Ureter (tissue), 1 donor: ENCODE measurements at places on chromosomes 5 and 9.

DNA sequence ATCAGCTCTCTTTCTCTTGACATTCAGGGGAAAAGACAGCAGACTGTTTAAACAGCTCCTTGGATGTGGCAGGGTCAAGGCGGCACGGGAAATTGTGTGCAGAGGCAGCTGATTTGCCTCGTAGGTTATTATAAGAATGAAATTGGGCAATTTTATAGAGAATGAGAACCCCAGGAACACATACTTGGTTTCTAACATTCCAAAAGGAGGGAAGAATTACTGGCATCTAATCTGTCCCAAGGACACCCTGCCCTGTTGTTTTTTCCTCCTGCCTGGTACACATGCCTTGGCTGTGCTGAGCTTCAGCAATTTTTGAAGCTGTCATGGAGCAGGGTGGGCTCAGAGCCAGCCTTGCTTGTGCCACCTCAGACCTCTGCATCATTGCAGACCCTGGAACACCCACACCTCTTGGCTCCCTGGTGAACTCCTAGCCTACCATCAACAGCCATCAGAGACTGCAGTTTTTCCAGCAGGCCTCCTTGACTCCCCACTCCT is 143.6 kb downstream of the BOD1 start:
- DNase-seq: no peak

- DNase-seq: no peak
These were observed 17.5 kb downstream of the KCNT1 start for GRCh38 chr9:135719472-135719871.

- no peak for DNase-seq
These were observed 51.3 kb upstream of the SUB1 start for GRCh38 chr5:32534041-32534440.

- DNase-seq: no peak
These were observed 791.2 kb upstream of the ZNF608 start for GRCh38 chr5:125537661-125538060.

GRCh38 chr9:70112981-70113380 is 69.3 kb downstream of the MAMDC2 start:
- DNase-seq: no peak

DNA sequence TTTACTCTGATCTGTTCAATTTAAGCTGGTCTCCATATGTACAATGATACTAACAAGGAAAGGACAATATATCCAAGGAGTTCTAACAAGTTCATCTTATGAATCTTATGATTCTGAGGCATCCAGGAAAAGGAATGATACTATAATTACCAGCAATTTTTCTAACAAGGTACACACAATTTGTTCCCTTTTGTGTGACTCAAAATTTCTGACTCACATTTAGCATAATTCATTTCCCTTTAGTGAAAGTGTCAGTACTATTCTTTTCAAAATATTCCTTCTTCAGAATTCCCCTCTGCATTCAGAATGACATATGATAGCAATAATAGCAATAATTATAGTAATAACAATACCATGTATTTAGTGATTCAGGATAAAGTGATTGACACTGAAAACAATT is 594.8 kb downstream of the DMRTA1 start:
- no peak for DNase-seq

- no peak for DNase-seq
These were observed 21.0 kb upstream of the PTPRD start for GRCh38 chr9:10633785-10634184.

DNA sequence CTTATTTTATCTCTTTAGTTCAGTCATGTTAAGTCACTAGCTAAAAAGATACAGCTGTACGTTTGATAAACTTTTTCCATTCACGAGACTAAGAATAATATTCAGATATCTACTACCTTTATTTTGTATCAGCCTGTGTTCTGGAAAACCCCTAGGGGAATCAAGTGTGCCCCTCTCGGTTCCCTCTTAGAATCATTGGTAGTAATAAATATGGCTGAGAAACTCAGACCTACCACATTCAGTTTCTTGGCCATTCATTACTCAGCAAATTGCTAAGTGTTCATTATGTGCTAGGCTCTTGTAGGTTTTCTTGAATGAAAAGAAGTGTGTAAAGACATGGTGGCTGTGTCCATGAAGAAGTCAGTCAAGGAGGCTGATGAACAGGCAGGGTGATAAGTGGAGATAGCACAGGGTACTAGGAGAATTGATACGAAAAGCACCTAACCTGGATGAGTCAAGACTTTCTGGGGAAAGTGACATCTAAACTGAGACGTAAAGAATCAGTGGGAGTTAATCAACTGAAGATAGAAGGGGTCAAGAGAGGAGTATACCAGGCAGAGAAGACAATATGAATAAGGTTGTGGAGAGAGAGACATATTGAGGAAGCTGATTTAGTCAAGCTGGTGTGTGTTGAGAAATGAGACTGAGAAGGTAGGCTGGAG is 86.2 kb downstream of the CSNK1G3 start:
- no peak for DNase-seq

- no peak for DNase-seq
These were observed 500.0 kb downstream of the SPATA31D1 start for GRCh38 chr9:82488313-82489200.

GRCh38 chr5:55236800-55237199 is 3.4 kb upstream of the CCNO start:
- no peak for DNase-seq

GRCh38 chr5:59491945-59492344 is 401.6 kb downstream of the PDE4D start:
- no peak for DNase-seq

DNA sequence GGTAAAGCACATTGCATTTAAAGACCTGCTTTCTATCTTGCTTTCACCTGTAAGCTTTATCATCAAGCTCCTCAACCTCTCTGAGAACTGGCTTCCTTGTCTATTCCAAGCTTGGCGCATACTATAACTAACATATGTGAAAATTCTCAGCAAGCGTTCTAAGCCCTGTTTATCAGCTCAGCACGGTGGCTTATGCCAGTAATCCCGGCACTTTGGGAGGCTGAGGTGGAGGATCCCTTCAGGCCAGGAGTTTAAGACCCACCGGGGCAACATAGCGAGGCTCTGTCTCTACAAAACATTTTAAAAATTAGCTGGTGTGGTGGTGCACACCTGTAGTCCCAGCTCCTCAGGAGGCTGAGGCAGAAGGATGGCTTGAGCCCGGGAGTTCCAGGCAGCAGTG is 1.6 kb upstream of the ATP6V0E1 start:
- DNase-seq: no peak

DNA sequence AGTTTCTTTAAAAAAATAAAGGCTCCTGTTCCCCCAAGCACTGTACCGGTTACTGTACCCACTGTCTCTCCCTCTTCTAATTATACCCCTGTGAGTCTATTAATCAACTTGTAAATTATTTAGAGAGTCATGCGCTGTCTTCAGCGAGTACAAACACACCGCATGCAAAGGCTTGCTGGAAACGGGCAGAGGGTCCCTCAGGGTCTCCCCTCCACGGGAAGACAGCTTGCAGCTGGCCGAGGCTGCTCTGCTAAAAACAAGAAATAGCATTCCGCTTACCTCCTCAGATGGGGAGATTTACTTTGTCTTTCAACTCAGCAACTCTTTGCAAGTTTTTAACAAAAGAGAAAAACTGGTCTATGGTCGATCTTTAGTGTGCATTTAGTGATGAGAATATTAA is 71.8 kb downstream of the AK8 start:
- DNase-seq: no peak
